Stimulated activated CD4-positive, alpha-beta T cell treated with anti-CD3 and anti-CD28 coated beads, Interleukin-4, amount 100 ng/mL, for 1 hour (primary cell): ENCODE measurements at places on chromosomes 13 and 19.

DNA sequence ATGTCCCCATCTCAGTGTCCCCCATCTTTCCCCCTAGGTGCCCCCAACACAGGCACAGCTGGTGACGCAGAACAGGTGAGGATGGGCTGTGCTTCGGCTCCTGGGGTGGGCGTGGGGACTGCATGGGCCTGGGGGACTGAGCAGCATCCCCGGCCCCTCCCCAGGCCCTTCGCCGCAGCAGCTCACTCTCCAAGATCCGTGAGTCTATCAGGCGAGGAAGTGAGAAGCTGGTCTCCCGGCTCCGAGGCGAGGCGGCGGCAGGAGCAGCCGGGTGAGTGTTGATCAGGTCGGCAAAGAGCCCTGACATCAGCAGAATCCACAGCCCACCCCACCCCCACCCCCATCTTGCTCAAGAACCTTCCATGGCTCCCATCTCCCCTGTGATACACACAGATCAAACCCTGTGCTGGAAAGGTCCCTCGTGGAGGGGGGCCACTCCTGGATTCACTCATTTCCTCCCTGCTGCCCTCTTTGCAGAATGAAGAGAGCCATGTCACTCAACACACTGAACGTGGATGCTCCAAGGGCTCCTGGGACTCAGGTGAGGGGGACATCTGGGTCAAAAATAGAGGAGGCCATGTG, 10.0 kb downstream of the KLC3 start:
- DNase-seq = no peak

DNA sequence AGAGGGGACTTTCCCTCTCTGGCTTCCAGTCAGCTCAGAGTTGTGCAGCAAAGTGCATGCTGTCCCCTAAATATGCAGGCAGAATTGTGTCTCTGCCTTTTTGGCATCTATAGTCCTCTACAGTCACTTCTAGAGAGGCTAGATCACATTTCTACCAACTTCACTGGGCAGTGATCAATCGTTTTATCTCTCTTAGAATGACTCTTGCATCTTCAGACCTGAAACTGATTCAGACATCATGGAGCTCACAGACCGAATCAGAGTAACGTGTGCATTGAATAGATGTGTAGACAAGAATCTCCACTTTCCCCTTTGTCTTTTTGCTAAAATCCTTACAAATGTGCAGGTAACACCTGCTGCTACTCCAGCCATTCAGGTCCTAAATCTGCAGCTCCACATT, 6.2 kb downstream of the ZNF253 start:
- DNase-seq = no peak

GRCh38 chr19:3133793-3134116, 2.1 kb upstream of the GNA15 start:
- no peak for DNase-seq

GRCh38 chr13:47033216-47033615, 136.4 kb upstream of the HTR2A start:
- DNase-seq = no peak

DNA sequence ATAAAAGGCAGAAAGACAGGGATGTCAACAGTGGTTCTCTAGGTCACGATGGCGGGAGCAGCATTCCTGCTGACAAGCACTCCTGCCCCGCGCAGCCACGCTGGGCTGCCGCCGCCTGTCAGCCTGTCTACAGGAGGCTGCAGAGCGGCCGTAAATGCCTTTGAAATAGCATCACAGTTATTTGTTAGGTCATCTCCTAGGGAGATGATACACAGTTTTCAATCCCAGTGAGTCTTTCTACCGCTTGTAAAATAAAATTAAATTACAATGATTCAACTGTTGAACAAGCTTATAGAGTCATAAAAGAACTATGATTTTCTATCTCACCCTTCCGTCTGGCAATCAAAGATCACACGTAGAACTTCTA, 7.3 kb upstream of the SLC7A9 start:
- DNase-seq = no peak

DNA sequence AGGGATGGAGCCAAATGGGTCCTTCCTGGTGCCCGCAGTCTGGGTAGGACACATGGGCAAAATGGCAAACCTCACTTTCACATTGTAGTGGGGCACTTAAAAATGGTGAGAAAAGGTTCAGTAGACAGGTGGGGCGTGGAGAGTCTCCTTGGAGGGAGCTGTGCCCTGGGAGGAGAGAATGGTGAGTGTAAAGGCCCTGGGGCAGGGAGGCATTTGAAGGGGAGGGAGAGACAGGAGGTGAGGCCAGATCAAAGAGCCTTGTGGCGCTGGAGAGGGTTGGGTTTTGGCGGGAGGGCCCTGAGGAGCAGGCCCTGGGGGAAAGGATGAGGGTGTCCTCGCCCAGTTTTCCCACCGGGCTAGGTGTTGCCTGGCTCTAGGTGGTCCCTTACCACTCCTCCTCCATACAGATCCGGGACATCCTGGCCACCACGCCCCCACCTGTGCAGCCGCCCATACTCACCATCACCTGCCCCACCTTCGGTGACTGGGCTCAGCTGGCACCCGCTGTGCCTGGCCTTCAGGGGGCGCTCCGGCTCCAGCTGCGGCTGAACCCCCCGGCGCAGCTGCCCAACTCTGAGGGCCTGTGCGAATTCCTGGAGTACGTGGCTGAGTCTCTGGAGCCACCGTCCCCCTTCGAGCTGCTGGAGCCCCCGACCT, 6.3 kb downstream of the MAP1S start:
- no peak for DNase-seq

DNA sequence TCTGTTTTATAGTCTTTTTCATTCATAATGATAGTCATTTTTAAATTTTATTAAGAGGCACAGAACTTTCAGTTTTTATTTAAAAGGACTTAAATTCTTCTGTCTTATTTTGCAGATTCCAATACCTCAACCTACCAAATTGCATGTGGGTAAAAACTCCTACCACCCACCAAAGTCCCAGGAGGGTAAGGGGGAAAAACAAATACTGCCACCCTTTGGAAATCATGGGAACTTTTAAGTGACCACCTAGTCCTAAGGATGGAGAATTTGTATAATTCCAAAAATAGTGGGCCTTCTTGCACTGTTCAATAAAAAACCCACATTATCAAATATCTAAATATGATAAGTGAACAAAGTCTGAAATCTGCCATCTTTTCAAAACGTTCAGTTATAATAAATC, 9.7 kb downstream of the SUPT20H start:
- no peak for DNase-seq

- no peak for DNase-seq
Measured at GRCh38 chr13:67318398-67318797, 88.3 kb upstream of the PCDH9 start.

DNA sequence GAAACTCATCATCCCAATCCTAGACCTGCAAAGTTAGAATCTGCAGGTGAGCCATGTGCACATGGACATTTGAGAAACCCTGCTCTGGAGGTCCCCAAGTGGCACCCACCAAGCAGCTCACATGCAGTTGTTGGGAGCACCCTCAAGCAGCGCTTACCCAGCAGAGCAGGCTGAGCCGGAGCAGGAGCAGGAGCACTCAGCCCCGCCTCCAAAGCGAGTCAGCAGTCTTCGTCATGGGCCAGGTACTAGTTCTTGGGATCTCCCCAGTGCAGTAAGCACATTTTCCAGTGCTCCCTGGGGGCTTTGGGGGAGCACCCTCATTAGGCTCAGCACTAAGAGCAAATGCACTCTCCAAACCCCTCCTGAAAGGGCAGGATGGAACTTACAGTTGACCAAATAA, 572.7 kb downstream of the IRS2 start:
- DNase-seq = no peak

DNA sequence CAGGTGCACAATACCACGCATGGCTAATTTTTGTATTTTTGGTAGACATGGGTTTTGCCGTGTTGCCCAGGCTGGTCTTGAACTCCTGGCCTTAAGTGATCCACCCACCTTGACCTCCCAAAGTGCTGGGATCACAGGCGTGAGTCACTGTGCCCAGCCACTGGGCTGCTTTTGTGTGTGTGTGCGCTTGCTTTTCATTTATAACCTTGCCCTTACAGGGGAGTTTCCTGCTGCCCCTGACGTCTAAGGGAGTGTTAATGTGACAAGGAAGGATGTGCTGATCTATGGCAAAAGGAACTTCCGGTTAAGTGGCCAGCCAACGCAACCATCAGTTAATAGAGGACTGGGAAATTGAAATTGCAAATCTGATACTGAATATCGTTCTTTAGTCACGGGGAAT, 57.7 kb downstream of the ING1 start:
- no peak for DNase-seq

DNA sequence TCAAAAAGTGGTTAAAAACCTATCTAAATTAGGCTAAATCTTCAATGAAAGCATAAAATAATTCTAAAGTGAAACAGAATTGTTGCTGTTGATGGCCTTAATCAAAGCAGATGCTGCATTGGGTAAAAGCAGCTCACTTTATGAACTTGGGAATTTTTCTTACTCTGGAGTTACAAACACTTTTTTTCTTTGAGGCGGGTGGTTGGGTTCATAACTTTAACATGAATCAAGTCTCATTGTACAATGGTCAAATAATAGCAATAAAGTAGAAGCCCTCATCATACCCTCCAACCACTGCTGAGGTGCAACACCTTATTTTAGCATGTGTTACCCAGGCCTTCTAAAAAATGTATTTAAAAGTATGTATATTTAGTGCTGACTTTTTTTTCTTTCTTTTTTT, 29.1 kb downstream of the NUP58 start:
- no peak for DNase-seq

DNA sequence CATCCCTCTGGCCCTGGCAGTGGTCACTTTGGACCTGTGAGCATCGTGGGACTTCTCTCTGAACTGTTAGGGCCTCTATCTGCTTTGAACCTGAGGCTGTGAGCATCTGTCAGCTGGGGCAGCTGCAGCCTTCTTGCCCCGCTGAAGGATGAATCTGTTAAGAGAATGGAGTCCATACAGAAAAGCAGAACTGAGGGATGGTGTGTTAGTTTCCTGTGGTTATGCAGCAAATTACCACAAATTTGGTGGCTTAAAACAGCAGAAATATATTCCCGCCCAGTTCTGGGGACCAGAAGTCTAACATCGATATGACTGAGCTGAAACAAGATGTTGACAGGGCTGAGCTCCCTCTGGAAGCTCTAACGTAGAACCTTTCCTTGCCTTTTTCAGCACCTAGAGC, 1.6 kb upstream of the ZNF497 start:
- DNase-seq = no peak

- no peak for DNase-seq
Measured at GRCh38 chr13:29561918-29562317, 33.6 kb downstream of the SLC7A1 start.

DNA sequence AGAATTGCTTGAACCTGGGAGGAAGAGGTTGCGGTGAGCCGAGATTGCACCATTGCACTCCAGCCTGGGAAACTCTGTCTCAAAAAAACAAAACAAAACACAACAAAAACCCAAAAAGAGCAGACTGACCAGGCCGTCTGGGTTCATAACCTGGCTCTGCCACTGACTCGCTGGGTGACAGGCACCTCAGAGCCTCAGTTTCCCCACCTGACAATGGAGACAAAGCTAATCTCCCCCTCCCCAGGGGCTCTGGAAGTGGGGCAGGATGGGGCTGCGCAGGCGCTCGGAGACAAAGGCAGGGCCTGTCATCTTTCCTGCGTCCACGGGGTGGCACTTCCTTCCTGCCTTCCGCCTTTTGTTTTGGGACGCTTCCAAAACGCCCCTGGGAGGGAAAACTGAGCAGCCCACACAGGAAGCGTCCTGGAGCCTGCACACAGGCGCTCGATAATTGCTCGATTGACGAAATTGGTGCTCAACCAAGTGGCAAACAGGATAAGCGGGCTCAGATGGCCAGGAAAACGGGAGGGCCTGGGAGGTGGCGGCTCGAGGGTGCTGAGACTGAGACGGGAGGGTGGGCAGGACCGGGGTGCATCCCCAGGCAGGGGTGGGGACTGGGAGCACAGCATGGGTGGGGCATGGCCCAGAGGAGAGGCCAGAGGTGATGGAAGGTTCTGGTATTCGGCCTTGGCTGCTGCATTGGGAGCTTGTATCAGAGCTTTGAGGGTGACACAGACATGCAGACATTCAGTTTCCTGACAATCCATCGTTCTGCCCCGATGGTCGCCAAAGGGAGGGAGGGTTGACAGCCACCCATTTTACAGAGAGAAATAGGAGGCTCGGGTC, 17.8 kb downstream of the SPC24 start:
- peak; percentile 45 for DNase-seq

- no peak for DNase-seq
Measured at GRCh38 chr13:108033800-108034707, 181.3 kb downstream of the LIG4 start.

DNA sequence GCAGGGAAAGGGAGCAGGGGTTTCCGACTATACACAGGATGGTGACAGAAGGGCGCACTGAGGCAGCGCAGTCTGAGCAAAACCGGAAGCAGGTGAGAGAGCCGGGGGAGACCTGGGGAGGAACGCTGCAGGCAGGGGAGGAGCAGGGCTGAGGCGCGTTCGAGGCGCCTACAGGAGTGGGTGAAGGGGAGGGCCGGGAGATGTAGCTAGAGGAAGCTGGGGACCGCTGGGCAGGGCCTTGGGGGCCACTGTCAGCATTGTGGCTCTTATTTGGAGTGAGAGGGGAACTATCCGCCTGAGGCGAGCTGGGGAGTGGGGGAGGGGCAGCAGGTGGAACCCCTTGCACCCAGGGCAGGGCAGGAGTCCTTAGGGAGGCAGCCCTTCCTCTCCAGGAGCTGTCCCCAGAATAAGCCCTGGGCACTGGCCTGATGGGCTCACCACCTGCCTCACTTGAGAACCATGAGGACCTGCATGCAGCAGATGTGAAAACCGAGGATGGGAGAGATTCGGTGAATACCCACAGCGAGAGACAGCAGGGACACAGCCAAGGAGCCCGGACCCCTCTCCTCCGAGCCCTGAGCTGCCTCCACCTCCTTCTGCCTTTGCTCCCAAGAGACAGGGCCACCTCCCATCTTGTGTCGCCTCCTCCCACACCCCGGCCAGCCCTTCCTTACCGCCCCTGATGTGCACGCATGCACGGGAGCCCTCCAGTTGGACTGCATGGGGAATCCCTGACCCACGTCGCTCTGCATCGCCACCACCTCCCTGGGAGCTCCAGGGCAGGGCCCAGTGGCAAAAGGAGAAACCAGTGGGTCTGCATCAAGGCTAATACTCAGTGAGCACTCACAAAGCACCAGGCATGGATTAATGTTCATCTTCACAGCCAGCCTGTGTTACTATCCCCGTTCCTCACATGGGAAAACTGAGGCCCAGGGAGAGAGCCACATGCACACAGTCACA, 10.3 kb downstream of the AKT2 start:
- peak; percentile 30 for DNase-seq

DNA sequence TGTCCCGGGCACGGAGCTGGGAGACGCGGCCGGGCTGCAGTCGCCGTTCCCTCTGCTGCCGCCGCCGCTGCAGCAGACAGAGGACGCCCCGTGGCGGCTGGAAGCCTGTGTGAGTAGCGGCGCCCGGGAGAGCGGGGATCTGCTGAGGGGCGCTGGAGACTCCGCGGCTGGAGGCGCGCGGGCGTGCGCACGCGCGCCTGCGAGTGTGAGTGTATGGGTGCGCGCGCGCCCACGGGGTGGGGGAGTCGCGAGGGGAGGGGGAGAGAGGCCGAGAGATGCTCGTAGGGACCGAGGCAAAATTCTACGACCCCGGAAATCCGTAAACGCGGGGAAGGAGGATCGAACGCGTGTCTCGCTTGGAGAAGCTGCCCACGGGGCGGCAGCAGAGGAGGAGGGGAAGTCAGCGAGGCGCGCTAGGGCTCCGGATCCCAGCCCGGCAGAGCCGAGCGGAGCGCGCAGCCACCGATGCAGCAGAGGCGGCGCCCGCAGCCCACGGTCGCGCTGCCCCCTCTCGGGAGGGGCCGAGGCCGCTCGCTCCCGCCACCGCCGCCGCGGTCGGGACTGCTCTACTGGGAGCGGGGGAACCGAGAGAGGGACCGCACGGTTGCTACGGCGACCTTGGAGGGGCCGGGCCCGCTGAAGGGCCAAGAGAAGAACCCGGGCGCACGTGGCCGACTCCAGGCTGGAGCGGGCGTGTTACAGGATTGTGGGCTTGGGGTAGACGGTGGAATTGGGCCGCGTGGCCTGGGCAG, at the start of gene ENOX1:
Gene ENOX1 (minus strand): TSS at position 207 of the 752 bp plus-strand sequence.
- DNase-seq = peak; percentile 41

GRCh38 chr13:64428196-64428595, 2801.9 kb downstream of the PCDH9 start:
- no peak for DNase-seq
